Naive thymus-derived CD4-positive, alpha-beta T cell (primary cell): ENCODE measurements at places on chromosomes 11 and 22.
A peak's percentile ranks its signal among the peaks of the same experiment; 100 is the strongest.

DNA sequence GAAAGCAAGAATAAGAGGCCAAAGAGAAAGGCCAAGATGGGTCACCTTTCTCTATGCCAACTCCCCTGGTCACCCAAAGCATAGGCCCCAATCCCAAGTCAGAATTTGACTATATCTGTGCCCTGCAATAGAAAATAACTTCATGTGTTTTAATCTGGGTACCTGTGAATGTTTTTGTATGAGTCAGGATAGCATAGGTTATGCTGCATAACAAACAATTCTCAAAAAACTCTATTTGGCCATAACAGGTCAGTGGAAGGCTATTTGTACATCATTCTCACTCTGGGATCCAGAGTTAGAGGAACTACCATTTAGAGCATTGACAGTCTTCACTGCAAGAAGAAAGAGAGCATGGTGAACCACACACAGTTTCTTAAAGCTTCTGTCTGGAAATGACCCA is 167.3 kb downstream of the DBX1 start:
- H3K27me3 ChIP-seq: no peaks in the 10 kb centered on the region
- H3K27ac ChIP-seq: no peak overlapping the region
- no peaks in the 10 kb centered on the region for H3K4me1 ChIP-seq
- no peak for DNase-seq

DNA sequence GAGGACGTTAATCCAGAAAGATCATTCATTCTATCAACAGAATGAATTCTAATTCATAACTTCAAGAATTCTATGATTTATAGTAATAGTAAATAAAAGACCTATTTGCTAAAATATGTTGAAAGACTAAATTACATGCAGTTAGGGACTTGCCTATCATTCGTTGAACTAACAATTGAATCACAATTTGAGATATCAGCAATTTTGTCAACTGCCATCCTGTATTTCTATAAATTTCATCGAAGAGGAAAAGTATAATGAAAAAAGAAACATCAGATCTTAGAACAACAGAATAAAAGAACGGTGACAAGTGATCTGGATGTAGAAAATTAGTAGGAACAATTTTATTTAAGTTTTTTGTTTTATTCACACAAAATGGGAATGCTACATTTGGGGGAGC is 4.4 kb upstream of the TTC17 start:
- no peak overlapping the region for H3K27ac ChIP-seq
- peaks cover 5% of the 10 kb centered on the region for H3K4me1 ChIP-seq
- H3K36me3 ChIP-seq: peaks cover 8% of the 10 kb centered on the region
- H3K4me3 ChIP-seq: no peak overlapping the region
- no peaks in the 10 kb centered on the region for H3K27me3 ChIP-seq

- peaks cover 24% of the 10 kb centered on the region for H3K4me1 ChIP-seq
- no peaks in the 10 kb centered on the region for H3K36me3 ChIP-seq
- DNase-seq: no peak
- no peak overlapping the region for H3K27ac ChIP-seq
- H3K27me3 ChIP-seq: no peaks in the 10 kb centered on the region
Measured at GRCh38 chr11:47179655-47179991, 2.9 kb upstream of the ARFGAP2 start.

GRCh38 chr22:35900483-35901168 is 128.0 kb downstream of the RBFOX2 start:
- no peak overlapping the region for H3K4me3 ChIP-seq
- no peak overlapping the region for H3K27ac ChIP-seq
- DNase-seq: no peak
- no peaks in the 10 kb centered on the region for H3K27me3 ChIP-seq

- DNase-seq: no peak
- H3K27me3 ChIP-seq: no peaks in the 10 kb centered on the region
- H3K36me3 ChIP-seq: no peaks in the 10 kb centered on the region
- peaks cover 15% of the 10 kb centered on the region for H3K4me1 ChIP-seq
- no peak overlapping the region for H3K27ac ChIP-seq
- H3K4me3 ChIP-seq: no peak overlapping the region
Measured at GRCh38 chr11:64444838-64445441, 86.0 kb downstream of the RPS6KA4 start.

GRCh38 chr22:36628571-36629065 is 74.9 kb downstream of the CACNG2 start:
- no peak overlapping the region for H3K4me3 ChIP-seq
- no peak overlapping the region for H3K27ac ChIP-seq
- H3K27me3 ChIP-seq: peaks cover 4% of the 10 kb centered on the region

GRCh38 chr11:65792456-65792855 is 5.6 kb downstream of the OVOL1 start:
- H3K4me1 ChIP-seq: peaks cover 9% of the 10 kb centered on the region
- no peak overlapping the region for H3K4me3 ChIP-seq
- H3K27me3 ChIP-seq: peaks cover 10% of the 10 kb centered on the region
- DNase-seq: no peak
- no peaks in the 10 kb centered on the region for H3K36me3 ChIP-seq

GRCh38 chr11:112518371-112518770 is 257.7 kb upstream of the PLET1 start:
- H3K4me1 ChIP-seq: no peaks in the 10 kb centered on the region
- no peak for DNase-seq

DNA sequence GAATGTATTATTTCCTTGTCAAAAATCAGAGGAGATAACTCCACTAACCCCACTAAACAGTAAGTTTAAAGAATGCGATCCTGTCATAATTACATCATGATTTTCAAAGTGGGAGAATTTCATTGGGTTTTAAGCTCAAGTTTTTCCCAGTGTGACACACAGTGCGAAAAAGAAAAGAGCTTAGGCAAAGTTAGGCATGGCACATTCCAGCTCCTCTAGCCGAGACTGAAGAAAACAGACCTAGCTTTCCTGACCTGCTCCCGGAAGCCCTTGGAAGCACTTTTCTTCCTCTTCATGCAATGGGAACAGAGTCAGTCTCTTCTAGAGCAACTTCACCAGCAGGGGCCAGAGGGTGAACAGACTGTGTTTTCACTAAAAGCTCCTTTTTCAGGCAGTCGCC is 76.6 kb upstream of the AKIP1 start:
- no peaks in the 10 kb centered on the region for H3K4me1 ChIP-seq
- no peak overlapping the region for H3K27ac ChIP-seq
- no peak for DNase-seq
- H3K4me3 ChIP-seq: no peak overlapping the region
- no peaks in the 10 kb centered on the region for H3K36me3 ChIP-seq

- H3K4me1 ChIP-seq: no peaks in the 10 kb centered on the region
- no peaks in the 10 kb centered on the region for H3K27me3 ChIP-seq
- no peak for DNase-seq
- no peak overlapping the region for H3K4me3 ChIP-seq
- H3K36me3 ChIP-seq: no peaks in the 10 kb centered on the region
Measured at GRCh38 chr11:55854704-55855103, 16.2 kb downstream of the OR5D16 start.

DNA sequence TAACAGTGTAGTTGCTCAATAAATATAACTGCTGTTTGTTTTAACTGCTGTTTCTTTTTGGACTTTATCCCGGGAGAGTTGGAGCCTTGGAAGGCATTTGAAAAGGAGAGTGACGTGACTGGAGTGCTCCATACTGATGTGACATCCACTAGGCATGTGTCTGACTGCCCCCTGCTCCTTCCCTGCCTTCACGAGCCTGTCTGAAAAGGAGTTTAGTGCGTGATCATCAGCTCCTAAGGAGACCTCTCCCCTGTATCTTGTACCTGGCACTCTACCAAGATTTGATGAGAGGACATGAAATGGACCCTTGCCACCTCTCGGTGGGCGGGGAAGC is 22.9 kb downstream of the ZBTB16 start:
- H3K36me3 ChIP-seq: no peaks in the 10 kb centered on the region
- H3K4me3 ChIP-seq: no peak overlapping the region
- H3K27me3 ChIP-seq: no peaks in the 10 kb centered on the region
- no peak overlapping the region for H3K27ac ChIP-seq
- H3K4me1 ChIP-seq: peaks cover 19% of the 10 kb centered on the region

DNA sequence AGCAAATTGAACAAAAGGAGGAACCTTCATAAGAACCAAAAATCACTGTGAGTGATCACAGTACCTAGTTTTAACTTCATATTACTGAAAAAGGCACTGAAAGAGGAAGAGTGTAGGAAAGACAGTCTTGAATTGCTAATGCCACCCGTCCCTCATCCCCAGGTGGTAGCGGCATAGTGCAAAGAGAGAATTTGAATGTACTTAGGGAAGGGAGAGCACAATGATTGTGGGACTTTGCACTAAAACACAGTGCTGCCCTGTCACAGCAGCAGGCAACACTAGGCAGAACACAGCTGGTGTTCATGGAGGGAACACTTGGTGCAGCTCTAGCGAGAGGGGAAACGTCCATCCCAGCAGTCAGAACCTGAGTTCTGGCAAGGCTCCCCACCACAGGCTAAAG is 716.3 kb upstream of the ANO5 start:
- H3K4me3 ChIP-seq: no peak overlapping the region
- H3K27ac ChIP-seq: no peak overlapping the region
- no peaks in the 10 kb centered on the region for H3K36me3 ChIP-seq
- H3K27me3 ChIP-seq: no peaks in the 10 kb centered on the region
- no peak for DNase-seq

- no peaks in the 10 kb centered on the region for H3K4me1 ChIP-seq
- H3K27ac ChIP-seq: no peak overlapping the region
- no peaks in the 10 kb centered on the region for H3K27me3 ChIP-seq
- no peak overlapping the region for H3K4me3 ChIP-seq
Measured at GRCh38 chr22:45208993-45209838, 31.5 kb downstream of the KIAA0930 start.

GRCh38 chr11:76806608-76807205 is 23.6 kb downstream of the TSKU start:
- H3K4me3 ChIP-seq: no peak overlapping the region
- no peaks in the 10 kb centered on the region for H3K36me3 ChIP-seq
- no peaks in the 10 kb centered on the region for H3K4me1 ChIP-seq
- no peak for DNase-seq

DNA sequence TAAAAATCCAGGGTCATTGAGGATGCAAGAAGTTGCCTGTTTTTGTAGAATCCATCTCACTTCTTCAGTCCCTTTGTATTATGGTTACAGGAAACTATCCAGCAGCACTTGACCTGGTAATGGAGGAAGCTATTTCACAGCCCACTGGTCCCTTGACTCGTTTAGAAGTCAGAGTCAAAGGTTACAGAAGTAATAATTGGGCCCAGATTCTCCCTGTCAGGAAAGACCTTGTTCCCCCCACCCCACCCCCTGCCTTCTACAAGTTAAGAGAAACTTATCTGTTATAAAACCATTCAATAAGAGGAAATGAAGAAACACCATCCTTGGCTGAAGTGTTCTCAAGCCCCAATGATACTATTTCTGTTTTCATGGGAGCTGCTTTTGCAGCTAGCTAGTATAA is 65.8 kb downstream of the CSTPP1 start:
- no peaks in the 10 kb centered on the region for H3K27me3 ChIP-seq
- no peak overlapping the region for H3K4me3 ChIP-seq
- H3K36me3 ChIP-seq: no peaks in the 10 kb centered on the region
- H3K4me1 ChIP-seq: no peaks in the 10 kb centered on the region
- no peak for DNase-seq

GRCh38 chr11:59544869-59545178 is 33.5 kb downstream of the OR4D9 start:
- no peak for DNase-seq
- no peak overlapping the region for H3K4me3 ChIP-seq
- H3K27me3 ChIP-seq: no peaks in the 10 kb centered on the region
- H3K36me3 ChIP-seq: no peaks in the 10 kb centered on the region
- H3K4me1 ChIP-seq: peaks cover 4% of the 10 kb centered on the region

DNA sequence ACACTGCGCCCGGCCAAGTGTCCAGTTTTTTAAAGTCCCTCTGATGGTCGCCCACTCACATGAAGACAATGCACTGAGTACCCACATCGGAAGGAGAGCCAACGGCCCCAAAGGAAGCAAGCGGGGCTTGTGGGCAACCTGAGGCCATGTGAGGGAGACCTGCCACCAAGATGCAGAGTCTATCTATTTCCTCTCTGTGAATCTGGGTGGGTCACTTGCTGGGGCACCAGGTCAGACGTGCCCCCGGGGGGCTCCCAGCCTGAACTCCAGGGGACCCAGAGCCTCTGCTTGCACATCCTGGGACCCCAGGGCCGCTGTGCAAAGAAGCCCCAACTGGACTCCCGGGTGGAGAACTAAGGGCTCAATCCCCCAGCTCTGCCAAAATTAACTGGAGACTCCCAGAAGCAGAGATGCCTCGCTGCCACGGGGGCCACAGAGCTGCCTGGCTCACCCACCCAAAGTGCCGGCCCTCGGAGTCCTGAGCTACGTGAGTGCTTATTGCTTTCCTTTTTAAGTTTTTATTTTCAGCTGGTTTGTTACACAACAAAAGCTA is 106.4 kb downstream of the BRD1 start:
- H3K27me3 ChIP-seq: no peaks in the 10 kb centered on the region
- no peak for DNase-seq
- H3K36me3 ChIP-seq: no peaks in the 10 kb centered on the region
- H3K27ac ChIP-seq: no peak overlapping the region

GRCh38 chr11:120119121-120119520 is 18.8 kb downstream of the TRIM29 start:
- H3K36me3 ChIP-seq: no peaks in the 10 kb centered on the region
- no peak overlapping the region for H3K27ac ChIP-seq
- DNase-seq: no peak
- no peaks in the 10 kb centered on the region for H3K4me1 ChIP-seq
- H3K4me3 ChIP-seq: no peak overlapping the region

DNA sequence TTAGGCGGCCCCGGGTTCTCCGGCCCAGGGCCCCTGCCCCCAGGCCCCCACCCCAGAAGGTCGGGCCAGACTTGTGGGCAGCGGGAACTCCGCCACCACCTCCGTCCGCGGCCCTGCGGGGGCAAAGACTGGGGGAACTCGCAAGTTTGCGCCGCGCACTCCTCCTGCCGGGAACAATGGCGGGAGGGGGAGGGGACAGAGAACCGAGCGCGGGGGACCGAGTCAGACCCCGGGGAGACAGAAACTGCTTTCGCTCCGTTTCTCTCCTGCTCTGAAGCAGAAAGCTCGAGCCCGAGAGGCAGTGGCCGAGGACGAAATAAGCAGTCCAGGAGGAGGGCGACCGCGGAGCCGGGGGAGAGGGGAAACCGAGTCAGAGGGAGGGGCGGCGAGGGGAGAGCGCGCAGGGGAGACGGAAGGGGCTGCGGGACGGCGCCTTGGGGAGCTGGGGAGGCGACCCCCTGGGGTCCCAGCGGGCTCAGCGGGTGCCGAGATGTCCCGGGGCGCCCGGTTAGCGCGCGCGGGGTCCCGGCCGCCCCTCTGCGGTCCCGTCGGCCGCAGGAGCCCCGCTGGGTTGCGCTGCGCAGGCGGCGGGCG is 555 bp downstream of the TP53I11 start:
- H3K27me3 ChIP-seq: no peaks in the 10 kb centered on the region
- H3K36me3 ChIP-seq: no peaks in the 10 kb centered on the region
- DNase-seq: peak; percentile 11
- no peak overlapping the region for H3K27ac ChIP-seq
- peak overlapping the region; percentile 62 for H3K4me3 ChIP-seq
